ENCODE measurements at places on chromosomes 7 and 10. TPM values are rescaled to one million over a fixed set of nuclear protein-coding genes. Genes with fewer than 3 reads are reported as not detected.

- DNase-seq, result no peak
- no peaks in the 10 kb centered on the region for H3K27me3 ChIP-seq
- H3K36me3 ChIP-seq, result no peaks in the 10 kb centered on the region
- H3K27ac ChIP-seq, result no peak overlapping the region
Measured at GRCh38 chr7:85150624-85151023, 36.2 kb downstream of the SEMA3D start.

- DNase-seq, result no peak
- no peaks in the 10 kb centered on the region for H3K4me1 ChIP-seq
- no peaks in the 10 kb centered on the region for H3K27me3 ChIP-seq
Measured at GRCh38 chr10:33952692-33953360, 618.4 kb upstream of the NRP1 start.

DNA sequence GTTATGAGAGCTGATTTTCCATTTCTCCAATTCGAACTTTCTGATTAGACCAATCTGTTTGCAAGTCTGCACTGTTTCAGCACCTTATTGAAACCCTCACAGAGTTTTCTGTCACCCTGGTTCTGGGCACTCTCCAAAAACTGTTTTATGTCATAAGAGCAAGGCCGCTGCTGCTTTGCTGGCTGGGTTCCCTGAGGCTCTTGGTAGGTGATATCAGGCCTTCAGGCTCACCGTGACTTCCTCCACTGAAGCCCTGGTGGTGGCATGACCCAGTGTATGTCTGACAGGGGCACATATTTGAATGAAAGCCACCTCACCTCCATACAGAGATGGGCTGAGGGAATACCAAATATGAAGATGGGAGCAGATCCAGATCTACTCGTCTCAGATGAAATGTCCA lies 8.3 kb downstream of the RABGEF1 start:
- no peaks in the 10 kb centered on the region for H3K27me3 ChIP-seq
- no peak for DNase-seq
- H3K27ac ChIP-seq, result no peak overlapping the region
- no peaks in the 10 kb centered on the region for H3K4me1 ChIP-seq

DNA sequence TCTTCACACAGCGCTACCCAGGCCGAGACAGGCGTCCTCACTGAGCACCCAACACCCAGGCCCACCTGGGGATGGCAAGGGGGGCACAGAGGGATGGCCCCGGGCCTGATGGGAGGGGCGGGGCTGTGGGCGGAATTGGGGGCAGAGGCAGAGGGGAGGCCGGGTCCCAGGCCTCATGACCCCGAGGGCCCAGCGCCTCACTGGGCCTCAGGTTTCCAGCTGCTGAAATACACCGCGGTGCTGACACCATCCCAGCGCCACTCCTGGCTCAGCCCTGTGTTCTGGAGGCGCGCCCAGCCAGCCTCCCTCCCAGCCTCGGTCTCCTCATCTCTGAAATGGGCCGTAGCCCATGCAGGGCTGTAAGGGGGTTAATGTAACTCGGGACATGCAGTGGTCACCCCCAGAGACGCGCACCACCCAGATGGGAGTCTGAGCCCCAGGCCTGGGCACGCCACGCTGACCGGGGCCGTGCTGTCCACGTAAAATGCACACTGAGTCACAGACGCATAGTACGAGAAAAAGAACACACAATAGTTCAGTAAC lies 82.3 kb downstream of the UNCX start:
- no peaks in the 10 kb centered on the region for H3K27me3 ChIP-seq
- no peaks in the 10 kb centered on the region for H3K4me1 ChIP-seq
- H3K27ac ChIP-seq, result no peak overlapping the region
- no peak for DNase-seq

GRCh38 chr10:974038-974784 lies 14.0 kb upstream of the GTPBP4 start:
- no peak for DNase-seq
- no peak overlapping the region for H3K27ac ChIP-seq
- no peaks in the 10 kb centered on the region for H3K4me1 ChIP-seq
- H3K4me3 ChIP-seq, result no peak overlapping the region
- H3K27me3 ChIP-seq, result no peaks in the 10 kb centered on the region
- H3K36me3 ChIP-seq, result no peaks in the 10 kb centered on the region

EPHB4 gene
- total RNA-seq, result 73.5 TPM

SORBS1 gene
- 146 TPM for total RNA-seq

All from uterus (tissue), 4 donors.